ENCODE measurements at places on chromosomes 1 and 21.

DNA sequence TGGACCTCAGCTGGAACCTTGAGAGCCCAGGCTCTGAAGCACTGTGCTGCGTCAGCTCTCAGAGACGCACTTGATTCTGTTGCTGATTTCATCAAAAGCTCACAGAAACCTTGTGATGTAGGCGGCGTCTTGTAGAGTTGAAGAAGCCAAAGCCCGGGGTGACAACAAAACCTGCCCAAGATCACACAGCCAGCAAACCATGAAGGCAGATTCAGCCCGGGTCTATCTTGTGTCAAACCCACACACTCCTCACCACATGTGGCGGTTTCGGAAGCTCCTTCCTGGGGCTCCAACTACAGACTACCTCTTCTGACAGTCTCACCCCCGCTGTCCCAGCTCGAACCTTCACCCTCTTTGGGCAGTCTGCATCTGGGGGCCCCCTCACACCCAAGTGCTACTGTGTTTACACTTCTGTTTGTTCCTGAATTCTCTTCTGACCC lies 50.4 kb downstream of the TENT5C start:
- peak; percentile 86 for DNase-seq

- DNase-seq = no peak
Measured at GRCh38 chr1:177632923-177633615, 336.8 kb downstream of the SEC16B start.

GRCh38 chr1:178607718-178608408 lies 95.0 kb downstream of the TEX35 start:
- DNase-seq = no peak

DNA sequence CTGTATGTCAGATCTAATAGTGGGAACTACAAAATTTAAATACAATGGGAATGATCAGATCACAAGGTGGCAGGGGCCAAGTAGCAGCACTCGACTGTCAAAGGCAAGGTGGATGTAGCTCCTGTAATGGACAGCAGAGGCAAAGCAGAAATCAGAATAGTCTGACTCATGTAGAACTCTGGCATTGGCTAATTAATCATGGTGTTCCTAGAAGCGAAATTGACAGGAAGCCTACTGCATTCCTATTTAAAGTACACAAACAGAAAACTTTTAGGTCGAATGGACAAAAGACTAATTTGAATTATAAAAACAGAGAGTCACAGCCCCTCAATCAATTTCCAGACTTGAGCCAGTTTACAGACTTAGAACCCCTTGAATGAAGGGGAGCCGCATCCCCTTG lies 17.4 kb upstream of the IL12RB2 start:
- no peak for DNase-seq

GRCh38 chr21:42669041-42669440 lies 15.6 kb downstream of the PDE9A start:
- DNase-seq = no peak

GRCh38 chr1:15954316-15954715 lies 21.6 kb downstream of the ZBTB17 start:
- DNase-seq = no peak

DNA sequence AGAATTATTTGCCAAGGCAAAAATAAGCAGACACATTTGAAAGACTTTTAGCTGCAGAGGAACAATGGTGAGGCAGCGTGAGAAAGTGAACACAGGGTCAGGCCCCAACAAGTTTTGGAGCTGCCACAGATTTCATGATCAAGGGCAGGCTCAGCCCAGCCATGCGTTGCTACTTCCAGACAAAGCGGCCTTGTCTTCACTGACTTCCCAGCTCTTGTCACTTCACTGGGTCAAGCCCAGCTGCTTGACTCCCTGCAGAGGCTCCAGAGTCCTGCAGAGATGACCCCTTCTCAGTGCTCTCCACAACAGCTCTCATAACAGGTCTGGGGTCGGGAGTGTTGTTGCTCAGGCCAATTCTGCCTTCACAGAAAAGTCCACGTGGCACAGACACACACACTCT lies 35.8 kb downstream of the HHAT start:
- DNase-seq = no peak

- DNase-seq = no peak
Measured at GRCh38 chr21:38637161-38637560, 138.9 kb upstream of the ERG start.

DNA sequence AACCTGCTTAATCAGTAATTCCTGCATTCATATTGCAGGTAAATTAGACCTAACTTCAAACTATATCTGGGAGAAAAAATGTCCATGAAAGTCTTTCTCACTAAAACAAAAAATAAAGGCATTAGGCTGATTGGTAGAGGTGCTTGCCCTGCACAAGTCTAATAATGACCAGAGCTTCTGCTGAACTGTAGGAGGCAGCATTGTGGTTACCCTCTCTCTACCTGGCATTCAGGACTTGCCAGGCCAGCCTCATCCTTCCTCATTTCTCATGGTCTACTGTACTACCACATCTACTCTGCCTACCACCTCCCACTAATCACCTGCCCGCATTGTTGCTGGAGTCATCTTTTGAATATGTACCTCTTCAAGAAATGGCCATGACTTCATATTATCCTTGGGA lies 60.8 kb upstream of the KRTAP11-1 start:
- no peak for DNase-seq

DNA sequence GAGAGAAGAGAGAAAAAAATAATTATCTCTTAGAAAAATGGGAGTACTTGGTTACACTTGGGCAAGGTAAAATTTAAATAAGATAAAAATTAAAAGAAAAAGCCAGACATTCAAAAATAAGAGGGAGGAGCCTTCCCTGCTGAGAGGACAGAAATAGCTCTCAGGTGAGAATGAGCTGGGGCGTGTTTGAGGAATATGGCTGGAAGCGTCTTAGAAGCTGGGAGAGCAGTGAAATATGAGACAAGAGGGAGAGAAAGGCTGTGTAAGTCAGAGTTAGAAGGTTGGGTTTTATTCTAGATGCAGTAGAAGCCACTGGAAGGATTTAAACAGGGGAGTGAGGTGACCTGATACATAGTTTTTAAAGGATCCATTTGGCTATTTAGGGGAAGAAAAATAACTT lies 154.2 kb upstream of the L1TD1 start:
- no peak for DNase-seq

- peak; percentile 58 for DNase-seq
Measured at GRCh38 chr1:172658871-172659453, at the start of gene FASLG. Gene FASLG (plus strand): TSS chr1:172659103. CDS start chr1:172659202, 99 bp downstream.

DNA sequence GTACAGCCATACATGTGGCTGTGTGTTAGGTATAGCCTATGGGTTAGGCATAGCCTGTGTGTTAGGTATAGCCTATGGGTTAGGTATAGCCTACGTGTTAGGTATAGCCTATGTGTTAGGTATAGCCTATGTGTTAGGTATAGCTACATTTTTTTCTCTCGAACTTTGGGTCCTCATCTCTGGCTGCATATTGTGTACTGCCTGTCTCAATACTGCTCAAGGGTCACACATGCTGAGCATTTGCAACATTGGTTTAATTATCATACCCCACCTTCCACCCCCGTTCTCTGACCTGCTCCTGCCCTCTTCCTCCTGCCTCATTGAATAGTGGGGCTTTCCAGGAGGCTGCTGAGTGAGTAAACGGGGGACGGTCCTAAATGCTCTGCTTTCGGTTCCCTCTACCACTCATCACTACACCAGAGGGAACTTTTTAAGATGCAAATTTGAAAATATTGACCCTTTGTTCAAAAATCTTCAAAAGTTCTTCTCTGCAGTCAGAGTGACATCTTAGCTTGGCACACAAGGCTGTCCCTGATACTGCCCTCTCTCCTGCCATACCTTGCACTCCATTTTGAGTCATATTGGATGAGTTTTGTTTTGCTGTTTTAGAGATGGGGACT lies 17.8 kb downstream of the OR2B11 start:
- no peak for DNase-seq

GRCh38 chr1:223102797-223103533 lies 40.1 kb downstream of the TLR5 start:
- no peak for DNase-seq

DNA sequence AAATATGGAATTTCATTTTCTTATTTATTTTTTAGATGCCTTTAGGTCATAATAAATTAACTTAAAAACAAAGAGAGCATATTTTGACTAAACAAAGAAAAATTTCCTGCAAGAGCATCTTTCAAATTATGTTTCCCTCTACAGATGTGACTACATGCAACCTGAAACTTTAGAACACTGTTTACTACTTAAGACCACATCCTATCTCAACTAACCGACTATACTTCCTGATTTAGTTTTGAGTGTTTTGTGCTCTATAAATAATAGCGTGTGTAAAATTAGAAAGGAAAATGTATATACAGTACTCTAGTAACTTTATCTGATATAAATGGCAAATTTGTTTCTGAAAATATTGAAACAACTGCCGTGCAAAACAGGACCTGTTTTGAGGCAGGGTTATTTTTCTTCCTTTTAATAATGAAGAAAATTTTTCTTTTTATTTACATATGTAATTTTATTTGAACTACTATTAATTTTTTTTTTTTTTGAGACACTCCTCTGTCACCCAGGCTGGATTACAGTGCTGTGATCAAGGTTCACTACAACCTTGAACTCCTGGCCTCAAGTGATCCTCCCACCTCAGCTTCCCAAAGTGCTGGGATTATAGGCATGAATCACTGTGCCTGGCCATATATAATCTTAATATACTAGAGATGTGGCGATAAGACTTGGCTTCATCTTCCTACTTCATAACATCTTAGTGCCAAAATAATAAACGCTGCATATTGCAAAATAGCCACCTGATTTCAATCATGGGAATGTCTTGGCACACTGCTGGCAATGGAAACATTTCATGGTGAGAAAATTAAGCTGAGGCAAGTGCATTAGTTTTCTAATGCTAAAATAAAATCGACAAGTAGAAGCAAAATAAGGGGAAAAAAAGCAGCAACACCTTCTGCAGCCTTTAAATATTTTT lies 12.3 kb downstream of the ZRANB2 start:
- no peak for DNase-seq
